ENCODE measurements at places on chromosomes 4 and X.

DNA sequence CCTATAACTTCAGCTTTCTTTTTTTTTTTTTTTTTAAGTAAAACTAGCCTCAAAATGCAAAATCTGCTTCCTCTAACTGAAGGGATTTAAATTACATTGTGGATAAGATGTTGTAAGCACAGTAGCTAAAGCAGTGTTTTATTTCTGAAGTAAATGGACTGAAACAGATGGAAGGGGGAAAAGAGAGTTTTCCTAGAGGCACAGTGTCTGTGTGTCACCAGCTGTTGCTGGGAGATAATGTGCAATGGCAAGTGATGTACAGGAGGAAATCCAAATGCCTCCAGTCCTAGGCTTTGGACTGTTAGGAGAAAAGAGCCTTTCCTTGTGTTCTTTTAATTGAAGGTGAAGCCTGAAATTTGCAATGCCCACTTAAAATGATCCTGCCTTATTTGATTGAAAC lies 672.1 kb downstream of the GRXCR1 start:
- no peak for DNase-seq

DNA sequence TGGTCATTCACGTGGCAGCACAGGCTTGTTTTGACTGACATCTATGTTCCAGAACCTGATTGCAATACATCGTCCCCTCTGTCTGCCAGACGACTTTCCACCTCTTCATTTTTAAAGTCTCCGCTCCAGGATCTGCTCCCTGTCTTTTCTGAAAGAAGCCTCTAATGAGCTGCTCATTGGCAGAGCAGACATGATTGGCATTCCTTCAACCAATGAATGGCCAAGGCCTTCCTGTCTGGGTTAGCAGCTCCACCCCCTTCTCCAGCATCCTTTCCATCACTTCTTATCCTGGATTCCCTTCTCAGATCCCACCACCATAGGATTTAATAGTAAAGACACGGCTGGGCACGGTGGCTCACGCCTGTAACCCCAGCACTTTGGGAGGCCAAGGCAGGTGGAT lies 202.7 kb upstream of the KLF3 start:
- DNase-seq, result peak; percentile 23

GRCh38 chr4:173247321-173247720 lies 78.7 kb downstream of the GALNT7 start:
- DNase-seq, result no peak

- DNase-seq, result no peak
Observed at GRCh38 chr4:109462297-109462696, 28.7 kb downstream of the SEC24B start.

DNA sequence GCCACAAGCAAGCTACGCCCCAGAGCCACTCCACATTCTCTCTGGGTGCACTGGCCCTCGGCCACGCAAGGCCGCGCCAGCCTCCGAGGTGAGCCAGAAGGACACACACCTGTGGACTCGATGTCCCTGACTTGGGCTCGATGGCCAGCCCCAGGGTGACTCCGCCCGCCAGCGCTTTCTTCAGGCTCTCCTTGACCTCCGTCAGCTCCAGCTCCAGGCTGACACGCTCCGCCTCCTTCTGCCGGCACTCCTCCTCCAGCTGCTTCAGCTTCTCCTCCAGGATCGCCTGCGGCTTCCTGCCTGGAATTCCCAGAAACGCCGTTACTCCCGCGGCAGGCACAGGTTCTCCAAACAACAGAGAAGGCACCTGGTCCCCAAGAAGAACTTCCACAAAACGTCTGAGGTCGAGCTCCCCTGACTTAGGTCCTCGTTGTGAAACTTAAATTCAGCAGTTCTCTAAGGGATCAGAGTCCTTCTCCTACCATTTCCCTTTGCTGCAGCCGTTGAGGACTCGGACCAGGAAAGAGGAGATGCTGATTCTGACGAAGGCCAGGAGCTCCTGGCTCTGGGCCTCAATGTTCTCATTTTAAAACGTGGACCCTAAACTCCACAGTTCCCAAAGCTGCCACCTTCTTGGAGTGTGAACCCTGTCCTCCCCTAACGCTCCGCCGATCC lies 166.8 kb downstream of the AFAP1 start:
- DNase-seq, result no peak

GRCh38 chr4:173777921-173778320 lies 247.9 kb upstream of the HAND2 start:
- no peak for DNase-seq
